CD4-positive, alpha-beta T cell (primary cell): ENCODE measurements at places on chromosomes 7 and 10. TPM values are rescaled to one million over a fixed set of nuclear protein-coding genes. Genes with fewer than 3 reads are reported as not detected.

GRCh38 chr7:90484706-90485105, 15.3 kb downstream of the PTTG1IP2 start:
- no peaks in the 10 kb centered on the region for H3K4me1 ChIP-seq
- no peak overlapping the region for H3K4me3 ChIP-seq
- no peaks in the 10 kb centered on the region for H3K27me3 ChIP-seq
- H3K36me3 ChIP-seq = no peaks in the 10 kb centered on the region
- DNase-seq = no peak

GRCh38 chr7:84637568-84638338, 443.2 kb upstream of the SEMA3A start:
- no peaks in the 10 kb centered on the region for H3K36me3 ChIP-seq
- no peak overlapping the region for H3K27ac ChIP-seq
- no peaks in the 10 kb centered on the region for H3K27me3 ChIP-seq
- H3K4me1 ChIP-seq = no peaks in the 10 kb centered on the region

GRCh38 chr7:155263581-155264143, 34.0 kb upstream of the INSIG1 start:
- peaks cover 3% of the 10 kb centered on the region for H3K27me3 ChIP-seq
- H3K36me3 ChIP-seq = no peaks in the 10 kb centered on the region
- no peak overlapping the region for H3K27ac ChIP-seq
- no peak overlapping the region for H3K4me3 ChIP-seq
- DNase-seq = no peak

DNA sequence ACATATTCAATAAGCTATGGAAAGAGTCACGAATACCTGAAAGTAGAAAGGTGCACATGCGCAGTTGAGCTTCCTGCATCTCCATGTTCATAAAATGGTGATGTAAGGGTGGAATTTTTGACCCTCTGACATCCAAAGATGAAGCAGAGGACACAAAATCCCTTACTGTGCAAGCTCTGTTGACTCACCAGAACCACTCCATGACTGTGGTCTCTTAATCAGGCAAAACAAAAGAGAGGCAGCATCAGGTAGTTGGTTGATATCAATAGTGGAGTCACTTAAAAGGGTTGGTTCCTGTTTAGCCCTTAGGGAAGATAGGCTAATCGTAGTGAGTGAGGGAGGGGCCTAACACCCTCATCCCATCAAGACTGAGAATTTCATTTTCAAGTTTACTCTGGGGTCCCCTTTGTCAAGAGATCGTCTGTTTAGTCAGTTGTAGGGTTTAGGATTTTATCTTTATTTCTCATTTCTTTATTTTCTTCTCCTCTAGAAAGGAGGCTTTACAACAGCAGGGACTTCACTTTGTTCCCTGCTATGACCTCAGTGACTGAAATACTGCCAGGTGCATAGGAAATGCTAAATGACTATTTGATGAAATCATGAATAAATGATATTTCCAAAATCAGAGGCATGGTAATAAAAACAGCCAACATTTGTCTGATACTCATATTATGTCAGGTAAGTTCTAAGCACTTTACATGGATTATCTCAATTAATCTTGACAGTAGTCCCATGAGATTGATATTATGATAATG, 98.1 kb downstream of the CD36 start:
- H3K4me3 ChIP-seq = no peak overlapping the region
- no peaks in the 10 kb centered on the region for H3K4me1 ChIP-seq
- no peak for DNase-seq
- no peaks in the 10 kb centered on the region for H3K36me3 ChIP-seq
- no peaks in the 10 kb centered on the region for H3K27me3 ChIP-seq

ANKRD61 gene
- total RNA-seq = not detected
